Vein endothelial cell (primary cell): ENCODE measurements at places on chromosomes 5 and 9. TPM values are rescaled to one million over a fixed set of nuclear protein-coding genes. Genes with fewer than 3 reads are reported as not detected.

NME5 gene
- 1.4 and 2.6 TPM in 2 replicates for total RNA-seq

FYB1 gene
- not detected in 2 replicates for total RNA-seq

ACTL7B gene
- 0.10 TPM in 1 of 2 replicates, not detected in the other for total RNA-seq

C5orf58 gene
- not detected in 2 replicates for total RNA-seq

C1QTNF2 gene
- total RNA-seq = 0.10 TPM in 1 of 2 replicates, not detected in the other

SLC31A2 gene
- 5.6 and 6.6 TPM in 2 replicates for total RNA-seq

NUP214 gene
- total RNA-seq = 22.9 and 23.2 TPM in 2 replicates

NMUR2 gene
- not detected in 2 replicates for total RNA-seq

CDH12 gene
- not detected in 2 replicates for total RNA-seq

PTGES gene
- total RNA-seq = 0.10 and 0.33 TPM in 2 replicates

TMC1 gene
- 0.33 and 0.67 TPM in 2 replicates for total RNA-seq
